GM12891 (cell line): ENCODE measurements at places on chromosomes 2 and 18.

- DNase-seq, result no peak
Measured at GRCh38 chr2:46702537-46702936, 213.1 kb downstream of the MCFD2 start.

- no peak for DNase-seq
Measured at GRCh38 chr18:26840965-26841364, 24.5 kb downstream of the AQP4 start.

DNA sequence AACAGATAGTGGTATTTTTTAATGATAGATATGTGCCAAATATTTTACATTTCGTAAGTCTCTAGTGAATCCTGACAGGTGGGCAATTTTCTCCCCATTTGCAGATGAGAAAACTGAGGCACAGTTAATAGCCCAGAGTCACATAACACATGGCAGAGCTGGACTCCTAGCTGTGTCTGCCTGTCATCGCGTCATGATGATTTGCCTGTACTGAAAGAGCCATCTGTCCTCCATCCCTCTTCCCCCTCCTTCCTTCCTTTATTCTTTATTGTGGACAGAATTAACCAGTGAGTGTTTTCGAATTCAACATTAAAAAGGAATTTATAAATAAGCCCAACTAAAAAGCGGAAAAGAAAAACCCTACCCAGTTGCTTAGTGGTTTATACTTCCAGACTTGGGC lies 3.2 kb downstream of the DNAJB2 start:
- DNase-seq, result no peak

- no peak for DNase-seq
Measured at GRCh38 chr18:44724105-44724778, 43.6 kb downstream of the SETBP1 start.

GRCh38 chr2:104896446-104896845 lies 42.5 kb downstream of the POU3F3 start:
- DNase-seq, result no peak

- no peak for DNase-seq
Measured at GRCh38 chr2:9149726-9150567, 56.7 kb upstream of the ASAP2 start.
